ENCODE measurements at places on chromosomes 12 and 14.
A peak's percentile ranks its signal among the peaks of the same experiment; 100 is the strongest.

DNA sequence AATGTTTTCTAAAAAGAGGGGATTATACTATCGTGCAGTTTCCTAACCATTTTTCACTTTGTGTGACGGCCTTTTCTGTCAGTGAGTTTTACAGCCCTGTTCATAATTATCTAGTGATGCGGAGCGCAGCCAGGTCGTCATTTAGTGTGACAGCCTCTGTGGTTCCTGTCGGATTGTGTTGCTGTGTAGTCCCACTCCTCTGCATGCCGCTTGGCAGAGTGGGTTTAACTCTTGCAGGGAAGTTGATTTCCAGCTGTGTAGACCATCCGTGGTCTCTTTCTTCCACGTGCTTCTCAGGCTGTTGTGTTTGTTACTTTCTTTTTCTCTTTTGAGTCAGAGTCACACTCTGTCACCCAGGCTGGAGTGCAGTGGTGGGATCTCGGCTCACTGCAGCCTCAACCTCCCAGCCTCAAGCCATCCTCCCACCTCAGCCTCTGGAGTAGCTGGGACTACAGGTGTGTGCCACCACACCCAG, 8.6 kb downstream of the RAN start:
- DNase-seq: no peak

DNA sequence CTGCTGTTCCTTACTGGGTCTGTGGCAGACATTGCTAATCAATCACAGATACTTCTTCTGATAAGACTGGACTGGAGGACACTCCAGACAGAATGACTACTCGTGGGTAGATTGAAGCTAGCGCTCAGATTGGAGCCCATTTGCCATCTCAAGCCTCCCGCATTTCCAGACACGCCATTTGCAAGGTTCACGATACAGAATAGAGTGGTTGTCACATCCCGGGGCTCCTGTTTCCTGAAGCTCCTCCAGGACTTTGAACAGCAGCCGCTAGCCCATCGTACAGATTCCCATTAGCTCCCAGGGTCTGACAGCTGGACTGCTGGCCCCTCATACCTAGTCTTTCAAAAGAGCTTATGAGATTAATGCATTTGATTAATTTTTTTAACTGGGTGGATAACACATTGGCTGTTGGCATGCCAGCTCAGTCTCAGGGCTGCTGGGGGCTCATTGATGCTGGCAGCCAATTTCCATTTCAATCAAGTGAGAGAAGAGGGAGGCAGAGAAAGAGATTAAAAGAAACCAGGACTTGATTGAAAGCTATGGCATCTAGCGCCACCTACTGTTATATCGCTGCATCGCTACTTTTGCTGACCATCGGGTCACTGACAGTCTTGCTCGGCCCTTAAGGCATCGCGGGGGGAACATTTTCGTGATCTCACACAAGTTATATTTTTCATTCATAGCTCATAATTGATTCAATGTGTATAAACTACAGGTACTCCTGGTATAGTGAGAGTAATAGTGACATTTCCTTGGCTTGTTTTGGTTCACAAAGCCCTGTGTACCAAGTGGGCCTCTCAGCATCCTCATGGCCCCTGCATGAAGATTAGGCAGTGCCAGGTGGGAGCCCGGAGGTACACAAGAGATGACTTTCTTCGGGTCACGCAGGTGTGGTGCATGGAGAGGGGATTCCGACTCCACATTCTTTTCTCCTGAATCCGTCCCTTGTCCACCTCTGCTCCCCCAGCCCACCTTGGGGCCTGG, 78.6 kb downstream of the CCDC60 start:
- DNase-seq: peak; percentile 75

GRCh38 chr12:56128670-56129205, 671 bp downstream of the ESYT1 start:
- DNase-seq: peak; percentile 19

DNA sequence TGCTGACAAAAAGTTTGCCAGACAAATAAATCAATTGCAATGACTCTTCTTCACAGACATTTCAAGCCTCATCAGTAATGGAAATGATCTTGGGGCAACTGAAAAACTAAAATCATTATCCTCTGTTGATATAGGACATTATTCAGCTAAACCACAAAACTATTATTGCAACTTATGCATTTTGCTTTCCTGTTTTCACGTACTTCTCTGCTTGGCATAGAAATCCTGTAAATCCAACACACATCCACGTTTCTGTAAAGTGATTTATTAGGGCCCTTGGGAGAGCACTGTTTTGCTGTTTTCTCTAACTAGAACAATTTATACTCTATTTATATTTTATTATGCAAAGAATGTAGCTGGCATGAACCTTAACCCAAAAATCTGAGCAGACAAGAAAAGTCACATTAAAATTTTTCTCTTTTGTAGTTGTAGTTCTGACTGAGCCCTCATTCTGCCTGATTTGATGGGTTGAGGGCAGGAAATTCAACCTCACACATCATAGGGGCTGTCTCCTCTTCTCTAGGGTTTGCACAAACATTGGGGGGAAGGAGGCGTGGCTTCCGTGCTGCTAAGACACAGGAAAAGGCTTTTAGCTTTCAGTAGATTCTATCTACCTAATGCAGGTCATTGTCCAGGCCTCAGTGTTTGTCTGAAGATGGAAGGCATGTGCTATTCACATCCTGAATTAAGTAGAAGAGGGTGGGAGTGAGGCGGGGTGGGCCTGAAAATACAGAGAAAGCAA, 11.5 kb upstream of the NUP107 start:
- no peak for DNase-seq

DNA sequence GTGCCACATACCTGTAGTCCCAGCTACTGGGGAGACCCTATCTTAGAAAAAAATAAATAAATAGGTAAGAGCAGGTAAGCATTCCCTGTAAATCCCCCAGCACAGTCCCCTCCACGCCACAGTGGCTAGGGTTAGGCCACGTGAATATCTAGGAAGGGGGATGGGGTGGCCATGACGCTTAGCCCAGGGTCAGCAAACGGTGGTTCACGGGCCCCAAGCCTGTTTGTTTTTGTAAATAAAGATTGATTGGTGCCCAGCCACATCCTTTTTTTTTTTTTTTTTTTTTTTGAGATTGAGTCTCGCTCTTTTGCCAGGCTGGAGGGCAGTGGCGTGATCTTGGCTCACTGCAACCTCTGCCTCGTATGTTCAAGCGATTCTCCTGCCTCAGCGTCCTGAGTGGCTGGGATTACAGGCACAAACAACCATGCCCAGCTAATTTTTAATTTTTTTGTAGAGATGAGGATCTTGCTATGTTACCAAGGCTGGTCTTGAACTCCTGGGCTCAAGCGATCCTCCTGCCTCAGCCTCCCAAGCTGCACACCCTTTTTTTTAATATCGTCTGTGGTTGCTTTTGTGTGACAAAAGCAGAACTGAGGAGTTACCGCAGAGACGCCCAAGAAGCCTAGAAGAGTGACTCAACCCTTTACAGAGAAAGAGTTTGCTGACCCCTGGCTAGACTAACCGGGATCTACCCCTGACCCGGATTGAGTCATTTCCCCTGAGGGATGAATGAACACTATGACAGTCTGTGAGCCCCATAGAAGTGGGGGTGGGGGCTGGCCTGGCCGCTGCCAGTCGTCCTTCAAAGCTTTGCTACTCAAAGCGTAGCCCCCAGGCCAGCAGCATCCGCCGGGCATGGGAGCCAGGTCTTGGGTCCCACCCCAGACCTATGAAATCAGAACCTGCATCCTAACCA, 113.7 kb upstream of the NCOR2 start:
- peak; percentile 97 for DNase-seq

- DNase-seq: no peak
Observed at GRCh38 chr14:51638071-51638944, 13.4 kb upstream of the FRMD6 start.

Data from suppressor macrophage (primary cell).